ENCODE measurements at places on chromosomes 4 and X. TPM values are rescaled to one million over a fixed set of nuclear protein-coding genes. Genes with fewer than 3 reads are reported as not detected.

The RTL9 gene
- not detected for total RNA-seq

The PRDM5 gene
- total RNA-seq = 17.0 TPM

The EFNB1 gene
- 29.0 TPM for total RNA-seq

The RTL3 gene
- total RNA-seq = not detected

DNA sequence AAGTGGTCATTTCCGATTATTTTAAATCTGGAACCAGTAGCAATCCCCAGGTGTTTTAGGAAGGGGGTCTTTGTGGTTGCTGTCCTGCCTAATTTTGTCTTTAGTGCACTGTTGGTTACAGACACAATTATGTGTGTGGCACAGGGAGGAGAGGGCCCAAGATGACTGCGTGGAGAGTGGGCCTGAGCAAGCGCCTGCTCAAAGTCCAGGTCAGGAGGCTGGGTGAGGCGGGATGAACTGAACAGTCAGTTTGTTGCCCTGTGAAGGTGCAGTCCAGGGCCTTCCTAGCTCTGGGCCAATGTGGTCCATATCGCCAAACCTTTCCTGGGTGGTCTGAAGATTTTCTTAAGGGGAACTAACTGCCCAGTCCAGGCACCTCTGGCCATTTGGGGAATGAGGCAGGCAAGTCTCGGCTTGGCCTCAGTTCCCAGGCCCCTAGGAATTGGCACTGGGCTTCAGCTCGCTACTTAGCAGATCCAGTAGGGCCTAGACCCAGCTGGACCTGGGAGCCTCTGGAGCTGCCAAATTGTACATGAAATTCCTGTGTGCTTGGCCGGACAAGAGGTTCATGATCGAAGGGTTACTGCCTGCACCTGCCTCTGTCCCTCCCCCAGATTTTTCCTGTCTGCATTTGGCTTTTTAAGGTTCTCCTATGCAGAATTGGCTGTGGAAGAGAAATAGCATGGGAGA, 47.6 kb downstream of the ANAPC4 start:
- H3K27me3 ChIP-seq = no peaks in the 10 kb centered on the region
- peak; percentile 53 for DNase-seq
- H3K4me1 ChIP-seq = no peaks in the 10 kb centered on the region

GRCh38 chr4:107069049-107069448, 32.9 kb upstream of the DKK2 start:
- H3K4me3 ChIP-seq = no peak overlapping the region
- H3K27me3 ChIP-seq = no peaks in the 10 kb centered on the region
- no peak for DNase-seq
- H3K4me1 ChIP-seq = no peaks in the 10 kb centered on the region
- H3K36me3 ChIP-seq = no peaks in the 10 kb centered on the region

DNA sequence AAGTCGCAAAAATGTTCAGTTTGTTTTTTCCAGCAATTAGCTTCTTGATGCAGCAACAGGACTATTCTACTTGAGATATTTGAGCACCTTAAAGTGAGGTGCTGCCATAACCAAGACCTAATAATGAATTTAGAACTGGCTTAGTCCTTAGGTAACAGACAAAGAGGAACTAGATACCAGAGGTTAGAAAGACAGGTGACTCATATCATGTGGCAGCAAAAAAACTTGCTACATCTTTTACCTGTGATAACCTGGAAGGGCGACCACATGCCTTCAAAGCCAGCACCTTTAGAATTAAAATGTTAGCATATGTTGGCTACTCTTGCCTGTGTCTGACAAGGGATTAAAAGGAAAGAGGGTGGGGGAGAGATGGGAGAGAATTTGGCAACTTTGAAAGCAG, 90.4 kb downstream of the ARHGAP6 start:
- no peak for DNase-seq
- no peaks in the 10 kb centered on the region for H3K4me1 ChIP-seq
- H3K4me3 ChIP-seq = no peak overlapping the region
- no peaks in the 10 kb centered on the region for H3K27me3 ChIP-seq
- no peaks in the 10 kb centered on the region for H3K36me3 ChIP-seq

DNA sequence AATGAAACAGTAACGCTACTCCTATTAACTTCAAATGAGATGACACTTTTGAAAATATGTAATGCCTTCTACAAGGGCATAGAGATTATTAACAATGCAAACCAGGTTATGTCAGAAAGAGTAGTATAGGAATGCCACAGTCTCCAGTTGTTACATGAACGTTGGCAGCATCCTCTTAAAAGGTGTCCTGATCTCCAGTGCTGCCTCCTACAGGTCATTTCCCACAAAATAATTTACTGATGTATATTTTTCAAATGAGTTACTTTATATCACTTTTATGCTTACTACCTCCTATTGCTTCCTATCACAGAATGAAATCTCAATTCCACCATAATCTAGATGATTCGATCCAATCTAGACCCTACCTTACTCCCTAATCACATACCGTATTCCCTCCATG, 195.2 kb upstream of the EPHA5 start:
- DNase-seq = no peak
- no peak overlapping the region for H3K4me3 ChIP-seq
- no peaks in the 10 kb centered on the region for H3K27me3 ChIP-seq

- no peak for DNase-seq
- no peaks in the 10 kb centered on the region for H3K36me3 ChIP-seq
- H3K27me3 ChIP-seq = no peaks in the 10 kb centered on the region
- no peak overlapping the region for H3K4me3 ChIP-seq
These were observed 118.8 kb downstream of the GABRA2 start for GRCh38 chr4:46270986-46271596.

GRCh38 chrX:46477435-46477834, 67.8 kb downstream of the ZNF674 start:
- no peaks in the 10 kb centered on the region for H3K27me3 ChIP-seq
- DNase-seq = no peak
- no peak overlapping the region for H3K27ac ChIP-seq
- no peak overlapping the region for H3K4me3 ChIP-seq
- H3K36me3 ChIP-seq = peaks cover 3% of the 10 kb centered on the region
- no peaks in the 10 kb centered on the region for H3K4me1 ChIP-seq

- no peak overlapping the region for H3K27ac ChIP-seq
- no peak overlapping the region for H3K4me3 ChIP-seq
- H3K36me3 ChIP-seq = no peaks in the 10 kb centered on the region
- no peaks in the 10 kb centered on the region for H3K27me3 ChIP-seq
- H3K4me1 ChIP-seq = no peaks in the 10 kb centered on the region
These were observed 154.9 kb upstream of the BMP3 start for GRCh38 chr4:80875642-80876041.

DNA sequence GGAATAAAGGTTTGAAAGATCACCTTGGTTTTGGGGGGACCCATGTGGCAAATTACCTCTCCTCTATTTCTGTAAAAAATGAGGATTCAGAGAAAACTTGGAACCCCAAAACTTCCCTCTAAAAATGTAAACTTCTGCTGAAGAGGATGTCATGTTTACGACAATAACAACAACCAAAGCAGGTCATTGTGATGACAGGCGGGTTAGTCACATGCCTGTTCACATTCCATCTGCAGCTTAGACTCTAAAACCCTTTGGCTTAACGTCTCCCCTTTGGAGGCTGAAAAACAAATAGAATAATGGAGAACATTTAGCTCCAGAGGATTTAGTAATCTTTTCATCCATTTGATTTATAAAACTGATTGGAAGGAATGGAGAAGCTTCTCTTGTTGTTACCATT, 75.0 kb upstream of the FAM9C start:
- H3K4me1 ChIP-seq = peaks cover 33% of the 10 kb centered on the region
- H3K36me3 ChIP-seq = no peaks in the 10 kb centered on the region
- H3K4me3 ChIP-seq = no peak overlapping the region
- DNase-seq = no peak
- peak overlapping the region; percentile 65 for H3K27ac ChIP-seq

DNA sequence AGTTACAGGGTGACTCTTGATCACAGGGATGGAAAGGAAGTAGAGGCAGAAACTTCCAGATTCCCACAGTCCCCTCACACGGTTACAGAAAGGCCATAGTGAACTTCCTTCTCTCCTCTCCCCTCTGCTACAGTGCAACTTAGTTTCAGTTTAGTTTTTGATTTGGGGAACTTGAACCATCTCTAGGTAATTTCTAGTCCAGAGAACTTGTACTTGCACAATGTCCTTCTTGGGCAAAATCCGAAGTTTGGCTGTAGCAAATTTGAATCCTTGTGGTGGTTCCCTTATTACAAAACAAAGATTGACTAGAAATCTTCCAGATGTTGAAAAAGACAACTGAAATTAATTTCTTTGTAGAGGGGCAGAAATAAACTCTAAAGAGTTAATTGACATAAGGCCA, 1.2 kb upstream of the BLTP1 start:
- no peak for DNase-seq
- H3K27ac ChIP-seq = peak overlapping the region; percentile 95
- H3K27me3 ChIP-seq = no peaks in the 10 kb centered on the region
- peaks cover under 1% of the 10 kb centered on the region for H3K36me3 ChIP-seq
- peak overlapping the region; percentile 93 for H3K4me3 ChIP-seq
- H3K4me1 ChIP-seq = peaks cover 13% of the 10 kb centered on the region

DNA sequence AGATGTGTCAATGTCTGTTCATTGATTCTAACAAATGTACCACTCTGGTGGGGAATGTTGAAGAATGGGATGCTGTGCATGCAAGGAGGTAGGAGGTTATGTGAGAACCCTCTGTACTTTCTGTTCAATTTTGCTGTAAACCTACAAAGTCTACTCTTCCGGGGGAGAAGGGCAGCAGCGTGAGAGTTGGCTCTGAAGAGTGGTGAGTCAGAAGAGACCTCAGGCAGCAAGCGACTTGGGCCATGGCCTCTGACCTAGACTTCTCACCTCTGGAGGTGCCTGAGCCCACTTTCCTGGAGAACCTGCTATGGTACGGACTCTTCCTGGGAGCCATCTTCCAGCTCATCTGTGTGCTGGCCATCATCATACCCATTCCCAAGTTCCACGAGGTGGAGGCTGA, 26.7 kb downstream of the MANBA start:
- peak overlapping the region; percentile 15 for H3K27ac ChIP-seq
- no peaks in the 10 kb centered on the region for H3K27me3 ChIP-seq
- H3K4me3 ChIP-seq = no peak overlapping the region
- no peak for DNase-seq
- H3K4me1 ChIP-seq = peaks cover 18% of the 10 kb centered on the region

DNA sequence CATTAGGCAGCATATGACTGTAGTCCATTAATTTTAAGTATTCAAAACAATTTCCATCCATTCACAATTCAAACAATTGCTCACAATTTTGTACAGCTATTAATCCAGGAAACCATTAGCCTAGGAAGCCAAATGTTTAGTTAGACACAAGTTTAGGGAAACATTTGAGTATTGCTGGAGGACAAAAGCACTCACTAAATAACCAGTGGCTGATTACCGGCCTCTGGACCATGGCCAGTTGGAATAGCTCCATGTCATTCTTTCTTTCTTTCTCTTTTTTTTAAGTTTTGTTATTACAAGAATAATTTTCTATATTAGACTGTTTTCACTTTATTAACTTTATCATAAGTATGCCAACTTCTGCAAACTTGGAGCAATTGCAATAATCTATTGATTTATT, 31.3 kb downstream of the TRIML2 start:
- no peak for DNase-seq
- H3K36me3 ChIP-seq = no peaks in the 10 kb centered on the region
- H3K27ac ChIP-seq = no peak overlapping the region
- no peaks in the 10 kb centered on the region for H3K4me1 ChIP-seq
- H3K4me3 ChIP-seq = no peak overlapping the region

DNA sequence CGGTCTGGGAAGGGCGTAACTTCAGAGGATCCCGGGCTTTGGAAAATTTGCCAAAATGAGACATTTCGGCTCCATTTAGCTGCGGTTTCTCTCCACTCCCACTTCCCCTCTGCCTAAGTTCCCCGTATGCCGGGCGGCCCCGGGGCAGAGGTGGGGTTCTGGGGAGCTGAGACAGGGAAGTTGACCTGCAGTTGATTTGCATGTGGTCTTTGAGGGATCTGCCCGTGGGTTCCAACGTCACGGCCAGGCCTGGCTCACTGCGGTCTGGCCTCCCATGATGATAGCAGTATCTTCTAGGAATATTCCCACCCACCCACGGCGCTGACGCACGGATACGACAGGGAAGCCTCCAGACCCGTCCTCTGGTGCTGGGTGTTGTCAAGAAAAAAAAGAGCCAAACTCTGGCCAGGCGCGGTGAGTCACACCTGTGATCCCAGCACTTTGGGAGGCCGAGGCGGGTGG, 27.3 kb upstream of the CRLF2 start:
- no peak overlapping the region for H3K4me3 ChIP-seq
- DNase-seq = peak; percentile 92
- H3K36me3 ChIP-seq = no peaks in the 10 kb centered on the region
- no peaks in the 10 kb centered on the region for H3K27me3 ChIP-seq

- no peak overlapping the region for H3K4me3 ChIP-seq
- DNase-seq = no peak
- no peaks in the 10 kb centered on the region for H3K4me1 ChIP-seq
- no peaks in the 10 kb centered on the region for H3K36me3 ChIP-seq
These were observed 7.0 kb downstream of the ENOX2 start for GRCh38 chrX:130896026-130896425.

All from upper lobe of right lung (tissue), 1 donor.